ENCODE measurements at places on chromosomes 5 and 9.
A peak's percentile ranks its signal among the peaks of the same experiment; 100 is the strongest.

DNA sequence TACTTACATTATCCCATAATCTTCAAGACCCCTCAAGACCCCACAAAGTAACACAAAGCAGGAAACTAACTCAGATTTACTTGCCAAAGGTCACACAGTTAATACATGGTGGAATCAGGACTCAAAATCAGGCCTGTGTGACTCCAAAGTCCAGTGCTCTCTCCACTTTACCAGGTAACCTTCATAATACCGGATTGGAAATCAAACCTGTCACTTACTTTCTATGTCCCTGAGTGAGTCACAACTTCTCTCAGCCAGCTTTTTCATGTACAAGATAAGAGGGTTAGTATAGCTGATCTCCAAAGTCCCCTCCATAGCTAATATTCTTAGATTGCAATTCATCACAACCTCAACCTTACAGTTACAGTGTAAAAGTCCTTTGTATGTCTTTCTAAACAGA, 17.1 kb downstream of the STRBP start:
- no peak for DNase-seq

- peak; percentile 43 for DNase-seq
These were observed 264.2 kb downstream of the TMEM38B start for GRCh38 chr9:105958587-105958986.

DNA sequence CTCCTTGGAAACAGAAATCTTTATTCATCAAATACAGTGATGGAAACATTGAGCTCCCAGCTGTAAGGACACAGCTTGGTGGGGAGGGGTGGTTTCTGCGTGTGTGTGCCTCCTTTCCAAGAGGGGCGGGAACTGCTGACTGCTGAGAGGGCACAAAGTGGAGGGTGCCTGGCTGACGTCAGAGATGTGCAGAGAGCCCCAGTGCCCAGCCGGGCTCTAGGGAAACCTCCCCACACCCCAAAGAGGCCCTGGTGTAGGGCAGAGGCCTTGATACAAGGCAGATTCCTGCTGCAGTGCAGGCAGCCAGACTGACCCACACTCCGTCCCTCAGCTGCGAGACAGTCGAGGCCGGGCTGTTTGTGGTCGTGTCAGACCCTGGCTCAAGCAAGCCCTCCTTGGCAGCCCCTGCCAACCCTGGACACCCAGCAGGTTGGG, 191.0 kb downstream of the CACNA1B start:
- DNase-seq: no peak

DNA sequence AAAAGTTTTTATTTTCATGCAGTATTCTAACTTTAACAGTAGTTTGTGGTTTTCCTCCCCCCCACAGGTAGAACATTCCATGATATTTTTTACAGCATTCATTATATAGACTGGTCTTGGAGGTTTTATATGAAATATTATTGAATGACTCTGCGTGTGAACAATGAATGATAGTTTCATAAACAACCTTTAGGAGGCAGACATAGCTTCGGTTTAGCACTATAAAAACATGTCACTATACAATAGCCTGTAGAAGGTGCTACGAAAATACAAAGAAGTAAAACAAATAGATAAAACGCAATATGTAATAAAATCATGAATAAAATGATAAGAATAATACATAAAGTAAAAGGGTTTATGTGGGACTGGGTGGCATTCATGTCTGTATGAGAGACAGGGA, 8.5 kb downstream of the KLF4 start:
- no peak for DNase-seq

DNA sequence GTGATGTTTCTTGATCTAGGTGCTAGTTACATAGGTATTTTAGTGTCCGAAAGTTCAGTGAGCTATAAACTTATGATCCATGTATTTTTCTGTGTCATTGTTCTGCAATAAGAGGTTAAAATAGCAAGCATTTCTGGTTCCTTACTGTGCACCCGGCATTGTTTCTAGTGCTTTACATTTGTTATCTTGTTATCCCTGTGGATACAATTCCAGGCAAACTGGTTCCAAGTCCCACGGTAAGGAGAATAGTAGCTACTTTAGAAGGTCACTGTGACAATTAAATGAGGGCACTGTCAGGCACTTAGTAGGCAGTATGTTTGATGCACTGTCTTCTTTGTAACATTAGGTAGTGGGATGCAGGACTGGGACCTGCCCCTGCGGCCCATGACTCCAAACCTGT, 9.0 kb downstream of the FUBP3 start:
- DNase-seq: no peak

- DNase-seq: no peak
These were observed 7.8 kb downstream of the GZMA start for GRCh38 chr5:55110217-55110616.

- DNase-seq: peak; percentile 75
These were observed 3.0 kb downstream of the GOLM1 start for GRCh38 chr9:86096386-86096785.

- DNase-seq: peak; percentile 86
These were observed 706.0 kb upstream of the GRAMD2B start for GRCh38 chr5:125717209-125717608.

- DNase-seq: peak; percentile 98
These were observed 181.1 kb downstream of the TRIM32 start for GRCh38 chr9:116868201-116868600.

- no peak for DNase-seq
These were observed 462.1 kb upstream of the GRAMD2B start for GRCh38 chr5:125961150-125961549.

DNA sequence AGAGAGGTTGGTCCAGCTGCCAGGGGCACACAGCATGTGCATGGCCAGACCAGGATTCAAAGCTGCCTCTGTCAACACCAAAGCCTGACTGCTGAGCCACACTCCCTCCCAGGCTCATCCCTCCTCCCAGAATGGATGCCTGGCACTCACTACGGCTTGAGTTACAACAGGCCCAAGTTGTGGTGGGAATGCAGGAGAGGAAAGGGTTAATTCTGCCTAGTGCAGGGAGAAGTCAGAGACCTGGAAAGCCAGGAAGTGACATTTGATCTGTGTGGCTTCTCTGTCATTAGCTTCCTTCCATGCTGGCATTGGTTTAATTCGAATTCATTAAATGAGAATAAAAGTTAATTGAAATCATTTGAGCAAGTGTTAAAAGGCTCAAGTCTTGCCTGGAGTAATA, 150.0 kb downstream of the NSG2 start:
- DNase-seq: no peak

- peak; percentile 33 for DNase-seq
These were observed 5.8 kb downstream of the PSMB7 start for GRCh38 chr9:124409410-124409809.

DNA sequence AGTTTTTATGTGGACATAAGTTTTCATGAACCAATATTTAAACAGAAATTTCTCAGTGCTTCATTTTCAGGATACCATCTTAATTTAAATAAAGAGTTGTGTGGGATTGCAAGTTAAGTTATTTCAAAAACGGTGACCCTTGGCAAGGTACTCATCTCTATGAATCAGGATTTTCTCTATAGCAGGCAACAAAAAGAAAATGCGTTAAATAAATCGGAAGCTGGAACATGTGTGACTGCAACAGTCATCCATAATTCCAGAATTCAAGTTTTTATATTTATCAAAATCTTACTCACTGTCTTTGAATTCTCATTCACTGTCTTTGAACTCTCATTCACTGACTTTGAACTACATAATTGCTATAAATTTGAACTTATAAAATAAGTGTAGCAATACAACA, 5.8 kb upstream of the RECK start:
- no peak for DNase-seq

DNA sequence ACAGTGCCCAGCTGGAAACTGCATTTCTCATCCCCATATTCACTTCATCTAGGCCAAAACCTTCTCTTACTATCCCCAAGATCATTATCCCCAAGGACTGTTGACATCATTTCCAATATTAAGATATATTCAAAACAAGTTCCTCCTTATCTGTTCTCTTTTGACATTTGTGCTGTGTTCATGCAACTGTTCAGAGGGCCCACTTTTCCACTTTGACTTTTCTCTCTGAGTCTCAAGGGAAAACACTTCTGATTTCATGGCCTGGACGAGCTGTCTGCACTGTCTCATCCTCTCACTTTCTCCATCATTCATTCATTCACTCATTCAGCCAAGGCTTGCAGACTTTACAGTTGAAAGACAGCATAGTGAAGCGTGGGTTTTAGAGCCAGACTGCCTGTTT, 173.7 kb upstream of the DAPK1 start:
- no peak for DNase-seq

DNA sequence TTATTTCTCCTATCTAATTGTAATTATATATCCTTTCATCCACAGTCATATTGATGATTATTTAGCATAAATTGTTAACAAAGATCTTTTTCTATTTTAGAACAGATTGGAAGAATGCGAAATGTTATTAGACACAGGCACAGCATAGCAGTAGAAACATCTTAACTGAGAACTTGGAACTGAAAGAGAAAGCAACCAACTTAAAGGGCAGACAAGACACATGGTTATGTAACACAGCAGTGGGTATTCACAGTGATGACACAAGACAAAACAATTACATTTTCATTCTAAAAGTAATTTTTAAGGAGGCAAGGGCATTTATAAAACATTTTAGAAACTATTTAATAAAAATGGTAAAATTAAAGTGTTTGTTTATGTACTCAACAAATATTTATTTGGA, 57.7 kb upstream of the MEF2C start:
- DNase-seq: no peak
